ENCODE measurements at places on chromosomes 16 and 17. TPM values are rescaled to one million over a fixed set of nuclear protein-coding genes. Genes with fewer than 3 reads are reported as not detected.

The PRSS36 gene
- 4.0 TPM for total RNA-seq

GRCh38 chr17:1920948-1921351 is 91.1 kb downstream of the RPA1 start:
- DNase-seq = no peak

GRCh38 chr17:46109603-46110189 is 83.5 kb downstream of the KANSL1 start:
- DNase-seq = no peak

GRCh38 chr17:34532281-34533065 is 46.9 kb upstream of the TMEM132E start:
- no peak for DNase-seq

The SHCBP1 gene
- 1.4 TPM for total RNA-seq

The TBX2 gene
- 6.2 TPM for total RNA-seq

DNA sequence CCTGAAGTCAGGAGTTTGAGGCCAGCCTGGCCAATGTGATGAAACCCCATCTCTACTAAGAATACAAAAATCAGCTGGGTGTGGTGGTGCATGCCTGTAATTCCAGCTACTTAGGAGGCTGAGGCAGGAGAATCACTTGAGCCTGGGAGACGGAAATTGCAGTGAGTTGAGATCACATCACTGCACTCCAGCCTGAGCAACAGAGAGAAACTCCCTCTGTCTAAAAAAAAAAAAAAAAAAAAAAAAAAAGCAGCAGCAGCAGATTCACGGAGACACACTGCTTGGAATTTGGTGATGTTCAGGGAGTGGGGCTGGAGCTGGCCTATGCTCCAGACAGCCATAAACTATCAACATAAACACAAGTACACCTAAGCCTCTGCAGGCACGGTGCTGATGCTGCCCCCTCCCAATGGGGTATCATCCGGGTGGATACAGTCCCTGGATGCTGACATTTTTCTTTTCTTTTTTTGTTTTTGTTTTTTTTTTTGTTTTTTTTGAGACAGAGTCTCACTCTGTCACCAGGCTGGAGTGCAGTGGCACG is 39.6 kb upstream of the RHOT1 start:
- DNase-seq = no peak

GRCh38 chr16:68839831-68840230 is 3.5 kb upstream of the TANGO6 start:
- DNase-seq = peak; percentile 77

The CHD9NB gene
- total RNA-seq = 10.7 TPM

The CTRB2 gene
- total RNA-seq = 1.9 TPM

- no peak for DNase-seq
Observed at GRCh38 chr17:49779739-49780231, 8.7 kb upstream of the KAT7 start.

DNA sequence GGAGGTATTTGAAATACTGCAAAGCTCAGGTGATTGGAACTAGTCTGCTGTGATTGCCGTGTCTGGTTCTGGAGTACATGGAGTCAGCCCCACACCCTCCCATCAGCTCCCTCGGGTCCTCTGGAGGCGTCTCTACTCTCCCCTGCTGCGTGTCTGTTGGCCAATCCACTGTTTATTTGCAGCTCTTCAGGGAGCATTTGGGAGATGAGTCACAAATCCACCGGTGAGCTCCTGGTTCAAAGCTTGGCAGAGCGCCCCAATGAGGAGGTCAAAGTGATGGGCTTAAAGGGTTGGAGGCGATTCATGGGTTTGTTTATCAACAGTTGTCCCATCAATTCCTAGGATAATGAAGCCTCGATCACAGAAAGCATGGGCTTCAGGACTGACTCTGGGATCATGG is 14.6 kb downstream of the CALB2 start:
- DNase-seq = no peak

DNA sequence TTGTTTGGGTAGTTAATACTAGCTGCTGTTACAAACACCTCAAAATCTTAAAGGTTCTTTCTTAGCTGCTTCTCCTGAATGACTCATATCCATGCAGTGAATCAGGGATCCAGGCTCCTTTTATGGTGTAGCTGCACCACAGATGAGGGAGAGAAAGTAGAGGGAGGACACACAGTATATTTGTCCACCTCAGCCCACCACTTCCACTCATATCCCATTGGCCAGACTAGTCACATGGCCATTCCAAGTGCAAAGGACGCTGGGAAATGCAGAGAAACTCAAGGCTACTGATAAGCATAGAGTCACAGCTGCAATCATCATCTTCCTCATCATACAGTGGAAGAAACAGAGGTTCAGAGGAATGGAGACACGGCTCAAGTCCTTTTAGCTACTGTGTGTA is 63.8 kb downstream of the GSG1L start:
- DNase-seq = no peak

DNA sequence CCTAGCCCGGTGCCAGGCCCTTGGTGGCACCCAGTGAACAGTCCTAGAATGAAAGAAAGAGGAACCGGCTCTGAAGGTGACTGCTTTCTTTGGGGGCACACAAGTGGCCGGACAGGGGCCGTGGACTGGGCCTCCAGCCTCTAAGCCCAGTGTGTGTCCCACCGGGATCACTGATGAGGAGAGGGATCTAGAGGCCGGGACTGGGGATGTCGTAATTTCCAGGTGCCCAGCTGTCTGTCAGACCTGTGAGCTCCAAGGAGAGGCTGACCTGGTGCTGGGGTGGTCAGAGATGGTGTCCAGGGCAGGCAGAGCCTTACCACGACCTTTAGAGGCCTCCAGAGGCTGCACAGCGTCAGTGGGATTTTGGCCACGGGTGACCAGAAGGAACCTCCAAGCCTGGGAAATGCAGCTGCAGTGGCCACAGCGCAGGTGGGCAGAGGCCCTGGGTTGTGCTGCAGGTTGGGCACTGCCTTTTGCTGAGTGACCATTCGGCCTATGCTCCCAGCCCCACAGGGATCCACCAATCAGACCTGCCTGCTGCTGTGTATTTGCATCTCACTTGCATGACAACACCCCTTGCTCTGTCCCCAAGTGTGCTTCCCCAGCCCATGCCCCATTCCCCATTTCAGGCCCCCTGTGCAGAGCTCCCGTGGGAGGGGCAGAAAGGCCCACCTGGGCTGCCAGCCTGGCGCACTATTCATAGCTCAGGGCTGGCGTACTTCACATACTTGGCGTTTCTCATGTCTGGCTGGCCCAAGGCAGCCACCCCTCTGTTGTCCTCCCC is 12.5 kb downstream of the ARHGAP23 start:
- no peak for DNase-seq

The ACE gene
- 9.7 TPM for total RNA-seq

DNA sequence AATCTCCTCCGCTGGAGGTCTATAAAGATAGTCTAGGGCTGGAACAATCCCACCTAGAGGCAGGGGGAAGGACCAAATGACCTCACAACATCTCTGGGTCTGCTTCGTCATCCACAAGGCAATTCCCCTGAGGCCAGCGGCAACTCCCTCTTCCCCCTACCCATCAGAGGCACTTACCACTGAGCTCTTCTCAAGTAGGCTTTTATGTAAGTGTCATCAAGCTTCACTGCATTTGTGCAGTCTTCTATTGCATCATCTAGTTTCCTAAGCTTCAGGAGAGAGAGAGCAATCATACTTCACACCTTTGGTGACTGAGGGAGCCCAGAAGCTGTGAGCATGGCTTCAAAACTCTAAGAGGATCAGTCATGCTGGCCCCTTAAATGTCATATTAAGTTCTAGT is 21.0 kb downstream of the CNP start:
- peak; percentile 28 for DNase-seq

DNA sequence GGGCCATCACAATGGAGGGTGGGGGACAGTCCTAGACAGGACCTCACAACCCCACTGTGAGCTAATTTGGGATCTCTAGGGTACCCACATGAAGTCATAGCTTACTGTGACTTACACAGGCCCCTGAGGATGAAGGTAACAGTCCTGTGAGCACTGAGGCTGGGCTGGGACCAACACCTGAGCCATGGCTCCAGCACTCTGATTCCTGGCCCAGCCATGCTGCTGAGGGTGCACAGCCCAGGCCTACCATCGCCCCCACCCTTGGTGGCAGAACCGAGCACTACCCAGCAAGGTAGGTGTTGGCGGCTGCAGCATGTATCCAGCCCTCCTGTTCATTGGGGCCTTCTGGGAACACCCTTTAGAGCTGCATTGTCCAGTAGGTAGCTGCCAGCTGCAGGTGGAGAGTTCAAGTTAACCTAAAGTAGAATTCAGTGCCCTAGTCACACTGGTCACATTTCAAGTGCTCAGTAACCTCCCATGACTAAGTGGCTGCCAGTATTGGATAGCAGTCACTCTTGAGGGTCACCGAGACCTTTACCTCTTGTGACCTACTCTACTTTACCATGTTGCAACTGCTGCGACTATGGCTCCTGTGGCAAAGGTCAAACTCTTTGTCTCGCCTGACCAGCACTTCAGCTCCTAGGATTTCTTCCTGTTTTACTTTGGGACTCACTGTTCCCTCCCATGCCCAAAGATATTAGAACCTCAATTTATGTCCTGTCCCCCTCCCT is 11.6 kb downstream of the AKAP1 start:
- DNase-seq = no peak

DNA sequence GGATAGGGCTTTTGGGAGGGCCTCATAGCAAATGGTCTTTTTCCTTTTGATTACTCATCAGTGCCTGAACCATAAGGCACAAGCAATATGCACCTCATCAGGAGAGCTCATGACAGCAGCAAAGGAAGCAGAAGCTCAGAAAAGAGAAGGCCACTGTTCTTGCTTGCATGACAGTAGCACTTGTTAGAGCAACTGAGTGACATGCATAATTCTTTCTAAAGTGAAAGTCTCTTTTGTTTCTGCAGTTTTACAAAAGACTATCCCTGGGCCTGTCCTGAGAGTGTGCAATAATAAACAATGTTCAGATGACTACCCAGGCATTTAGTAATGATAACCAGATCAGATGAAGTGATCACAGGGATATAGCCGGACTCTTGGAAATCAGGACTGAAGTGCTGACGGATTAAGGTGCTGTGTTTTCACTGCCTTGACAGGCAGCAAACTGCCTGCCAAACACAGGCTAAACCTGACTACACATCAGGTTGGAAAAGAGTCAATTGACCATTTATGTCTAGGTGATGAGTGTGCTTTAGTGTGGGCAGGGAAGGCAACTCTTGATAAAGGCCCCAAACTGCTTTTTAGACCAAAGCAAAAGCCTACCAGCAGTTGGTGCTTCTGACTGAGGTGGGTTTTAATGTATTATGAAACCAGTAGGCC is 1860.3 kb downstream of the TP53TG3F start:
- no peak for DNase-seq

- DNase-seq = no peak
Observed at GRCh38 chr16:19185510-19185851, 17.4 kb downstream of the SYT17 start.

GRCh38 chr16:83609178-83609577 is 198.6 kb upstream of the HSBP1 start:
- DNase-seq = no peak

DNA sequence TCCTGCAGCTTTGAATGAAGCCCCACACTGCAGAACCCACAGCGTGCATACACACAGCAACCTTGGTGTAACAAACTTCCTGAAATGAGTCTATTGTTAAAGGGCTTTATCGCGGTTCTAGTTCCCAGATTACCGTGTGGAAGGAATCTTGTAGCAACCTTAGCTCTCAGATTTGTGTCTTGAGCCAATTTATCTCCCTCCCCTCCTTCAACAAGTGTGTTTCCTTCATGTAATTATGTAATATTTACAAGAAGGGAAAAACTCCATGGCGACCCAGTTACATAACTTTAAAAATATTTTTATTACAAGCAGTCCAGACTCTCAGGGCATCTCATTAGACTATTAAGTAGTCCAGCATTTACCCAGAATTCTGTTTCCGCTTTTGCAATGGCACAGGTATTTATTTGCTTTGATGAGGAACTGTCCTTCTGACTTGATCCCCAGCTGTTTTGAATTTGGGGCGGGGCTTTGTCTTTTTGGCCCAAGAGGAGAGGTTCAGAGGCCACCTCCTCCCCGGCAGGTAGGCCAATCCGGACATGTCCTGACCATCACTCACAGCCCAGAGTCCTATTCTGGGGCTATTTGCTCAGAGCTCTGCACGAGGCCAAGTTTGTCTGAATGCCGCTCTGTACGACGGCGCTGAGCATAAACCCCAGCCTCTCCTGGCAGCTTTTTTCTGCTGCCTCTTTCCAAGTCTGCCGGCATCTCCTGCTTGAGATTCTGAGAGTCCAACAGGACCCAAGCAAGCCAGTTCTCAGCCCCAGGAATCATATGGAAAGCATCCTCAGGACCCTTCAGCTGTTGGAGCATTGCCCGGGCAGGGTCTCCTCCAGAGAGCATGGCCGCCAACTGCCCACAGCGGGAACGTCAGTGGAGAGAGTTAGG is 35.6 kb downstream of the CLEC16A start:
- no peak for DNase-seq

The GDPD1 gene
- 14.0 TPM for total RNA-seq

- DNase-seq = no peak
Observed at GRCh38 chr16:19522397-19522732, 467 bp upstream of the GDE1 start.

The ADAP2 gene
- 13.6 TPM for total RNA-seq

- DNase-seq = no peak
Observed at GRCh38 chr16:25713785-25714570, 22.2 kb downstream of the HS3ST4 start.

DNA sequence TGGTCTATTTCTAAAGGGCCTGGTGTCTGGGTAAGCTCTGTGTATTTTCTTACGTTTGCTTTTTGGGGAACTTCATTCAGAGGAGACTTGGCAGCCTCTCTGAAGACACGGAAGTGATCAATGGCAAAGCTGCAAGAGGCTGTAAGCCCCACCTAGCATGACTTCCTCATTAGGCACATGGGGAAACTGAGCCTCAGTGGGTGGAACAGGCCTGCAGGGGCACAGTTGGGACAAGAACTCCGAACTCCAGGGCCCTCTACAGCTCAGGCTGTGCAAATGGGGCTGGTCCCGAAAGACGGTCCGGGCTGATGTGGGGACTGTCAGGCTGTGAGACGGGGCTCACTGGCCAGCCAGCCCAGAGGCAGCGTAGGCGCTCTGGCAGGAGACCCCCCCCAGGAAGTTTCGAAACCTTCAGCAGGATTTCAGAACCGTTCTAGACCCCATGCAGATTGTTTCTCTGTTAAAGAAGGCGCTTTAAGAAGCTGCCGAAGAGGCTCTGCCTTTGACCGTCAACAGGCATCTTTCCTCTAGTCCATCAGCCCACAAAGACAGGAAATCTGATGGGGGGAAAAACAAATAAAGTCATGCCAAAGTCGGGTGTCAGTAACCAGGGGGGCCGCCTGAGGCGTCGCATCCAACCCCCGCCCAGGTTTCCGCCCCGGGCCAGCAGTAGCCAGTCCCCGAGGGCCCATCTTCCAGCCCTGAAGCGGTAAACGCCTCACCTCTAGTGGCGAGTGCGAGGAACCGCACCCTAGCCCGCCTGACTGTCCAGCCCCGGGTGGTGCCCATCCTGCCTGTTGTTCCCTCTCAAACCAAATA is 79.8 kb upstream of the TBC1D3K start:
- DNase-seq = peak; percentile 28

The CLDN7 gene
- 6.7 TPM for total RNA-seq

DNA sequence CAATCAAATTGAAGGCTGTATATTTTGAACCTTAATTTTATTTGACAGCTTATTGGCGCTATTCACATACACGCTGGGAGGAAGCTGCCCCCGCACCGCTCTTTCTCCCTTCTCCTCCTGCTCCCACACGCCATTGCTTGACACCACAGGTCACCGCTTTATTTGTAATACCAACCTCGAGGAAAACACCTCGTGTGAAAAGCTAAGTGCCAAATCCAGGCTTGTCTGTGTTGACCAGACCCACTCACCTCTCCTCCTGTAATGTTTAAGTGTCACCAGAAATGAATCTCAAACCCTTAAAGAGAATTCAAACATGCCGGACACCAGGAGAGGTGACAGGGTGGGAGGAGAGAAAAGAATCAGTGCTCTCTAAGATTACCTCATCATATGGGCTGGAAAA is 331.4 kb downstream of the GRIN2A start:
- no peak for DNase-seq
